ENCODE measurements at places on chromosomes 12 and 14.

GRCh38 chr14:22552827-22553076 lies 36.3 kb downstream of the DAD1 start:
- no peak for DNase-seq

- DNase-seq, result no peak
Observed at GRCh38 chr14:105275267-105275946, 25.4 kb downstream of the BRF1 start.

DNA sequence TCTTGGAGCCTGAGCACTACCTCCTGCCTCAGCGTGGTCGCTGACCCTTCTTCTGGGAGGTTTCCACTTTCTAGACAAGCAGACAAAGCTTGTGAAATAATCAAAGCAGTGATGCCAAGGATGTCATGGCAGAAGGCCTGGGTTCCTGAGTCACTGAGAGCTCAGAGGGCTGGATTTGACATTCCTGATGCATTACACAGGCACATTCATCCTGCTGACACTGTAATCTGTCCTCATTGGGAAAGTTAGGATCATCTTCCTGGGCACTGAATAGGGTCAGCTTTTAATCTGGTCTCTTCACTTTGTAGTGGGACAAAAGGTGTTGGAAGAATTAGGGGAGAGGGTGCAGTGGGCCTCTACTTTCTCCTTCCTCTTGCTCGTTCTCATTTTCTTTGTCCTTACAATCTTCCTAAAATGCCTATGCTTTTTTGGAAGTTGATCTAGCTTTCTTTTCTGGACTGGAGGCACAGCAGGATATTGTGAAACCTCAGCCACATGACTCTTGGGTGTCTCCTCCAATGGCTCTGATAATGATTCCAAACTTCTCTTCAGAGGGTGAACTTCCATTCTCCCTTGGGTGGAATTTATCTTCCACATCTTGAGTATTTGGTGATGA lies 29.6 kb downstream of the EEA1 start:
- peak; percentile 73 for DNase-seq

DNA sequence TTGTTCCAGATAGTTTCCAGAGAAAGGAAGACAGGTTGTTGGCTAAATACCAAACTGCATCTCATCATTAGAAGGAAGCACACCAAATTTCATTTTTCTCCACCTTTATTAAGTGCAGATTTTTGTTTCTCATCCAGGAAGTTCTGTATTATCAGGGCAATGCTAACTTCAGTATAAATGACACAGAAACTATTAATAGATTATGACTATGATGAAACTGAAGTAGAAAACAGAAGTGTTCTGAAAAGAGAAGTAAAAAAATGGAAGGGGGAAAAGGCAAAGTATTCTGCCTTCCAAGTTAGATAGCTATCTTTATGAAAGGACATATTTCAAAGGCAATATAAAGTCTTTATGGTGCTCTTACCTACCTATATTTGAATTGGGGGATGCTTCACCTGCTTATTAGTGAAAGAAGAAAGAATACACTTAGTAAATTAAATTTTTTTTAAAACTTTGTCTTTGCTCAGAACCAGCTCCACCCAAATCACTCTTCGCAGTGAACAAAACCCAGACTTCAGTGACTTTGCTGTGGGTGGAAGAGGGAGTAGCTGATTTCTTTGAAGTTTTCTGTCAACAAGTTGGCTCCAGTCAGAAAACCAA lies 223.9 kb downstream of the PTPRO start:
- no peak for DNase-seq

GRCh38 chr12:88413646-88414045 lies 166.6 kb downstream of the KITLG start:
- DNase-seq, result no peak

GRCh38 chr12:8951744-8952143 lies 2.3 kb upstream of the M6PR start:
- DNase-seq, result no peak

DNA sequence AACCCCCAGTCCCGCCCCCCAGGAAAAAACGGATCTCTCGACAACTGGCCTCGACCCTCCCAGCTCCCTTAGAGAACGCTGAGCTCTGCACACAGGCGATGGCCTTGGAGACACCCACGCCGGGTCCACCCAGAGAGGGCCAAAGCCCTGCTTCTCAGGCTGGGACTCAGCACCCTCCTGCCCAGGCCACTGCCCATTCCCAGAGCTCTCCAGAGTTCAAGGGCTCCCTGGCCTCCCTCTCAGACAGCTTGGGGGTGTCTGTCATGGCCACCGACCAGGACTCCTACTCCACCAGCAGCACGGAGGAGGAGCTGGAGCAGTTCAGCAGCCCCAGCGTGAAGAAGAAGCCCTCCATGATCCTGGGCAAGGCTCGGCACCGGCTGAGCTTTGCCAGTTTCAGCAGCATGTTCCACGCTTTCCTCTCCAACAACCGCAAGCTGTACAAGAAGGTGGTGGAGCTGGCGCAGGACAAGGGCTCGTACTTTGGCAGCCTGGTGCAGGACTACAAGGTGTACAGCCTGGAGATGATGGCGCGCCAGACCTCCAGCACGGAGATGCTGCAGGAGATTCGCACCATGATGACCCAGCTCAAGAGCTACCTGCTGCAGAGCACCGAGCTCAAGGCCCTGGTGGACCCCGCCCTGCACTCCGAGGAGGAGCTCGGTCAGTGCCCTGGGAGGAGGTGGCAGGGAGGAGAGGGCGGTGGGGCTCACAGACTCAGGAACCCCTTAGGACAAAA lies 95.8 kb downstream of the LGMN start:
- DNase-seq, result no peak

DNA sequence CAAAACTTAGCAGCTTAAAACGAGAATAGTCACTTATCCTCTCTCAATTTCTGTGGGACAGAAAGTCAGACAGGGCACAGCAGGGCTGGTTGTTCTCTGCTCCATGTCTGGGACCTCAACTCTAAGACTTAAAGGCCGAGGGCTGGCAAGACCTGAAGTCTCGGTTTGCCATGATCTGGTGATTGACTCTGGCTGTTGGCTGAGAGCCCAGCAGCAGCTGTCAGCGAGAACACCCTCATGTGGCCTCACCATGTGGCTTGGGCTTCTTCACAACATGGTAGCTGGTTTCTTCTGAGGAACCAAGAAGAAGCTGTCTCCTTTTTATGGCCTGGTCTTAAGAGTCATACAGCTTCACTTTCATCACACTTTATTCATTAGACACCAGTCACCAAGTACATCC lies 1.7 kb upstream of the VASH1 start:
- no peak for DNase-seq
